ENCODE measurements at places on chromosomes 2 and 18.

DNA sequence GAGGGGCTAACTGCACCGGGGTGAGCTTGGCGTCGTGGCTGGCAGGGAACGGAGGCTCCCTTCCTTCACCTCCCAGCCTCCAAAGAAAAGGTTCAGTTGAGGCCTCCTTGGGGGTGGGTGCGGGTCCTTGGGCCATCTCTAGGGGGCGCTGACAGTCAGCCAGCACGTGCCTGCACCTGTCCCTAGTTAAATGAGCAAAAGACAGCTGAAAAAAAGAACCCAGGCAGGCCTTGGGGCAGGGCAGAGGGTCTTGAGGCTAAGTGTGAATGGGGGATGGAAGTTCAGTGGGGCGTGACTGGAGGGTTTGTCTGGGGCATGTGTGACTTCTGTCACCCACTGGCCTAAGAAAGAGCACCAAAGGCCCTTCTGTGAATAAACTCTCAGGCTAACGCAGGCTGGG, 56.4 kb downstream of the ZFP36L2 start:
- peak; percentile 60 for DNase-seq

- peak; percentile 78 for DNase-seq
Observed at GRCh38 chr2:197198890-197199289, 111.7 kb downstream of the ANKRD44 start.

GRCh38 chr2:79512442-79513401, at the start of gene CTNNA2:
Gene CTNNA2 (plus strand): TSS chr2:79513051.
- peak; percentile 5 for DNase-seq

DNA sequence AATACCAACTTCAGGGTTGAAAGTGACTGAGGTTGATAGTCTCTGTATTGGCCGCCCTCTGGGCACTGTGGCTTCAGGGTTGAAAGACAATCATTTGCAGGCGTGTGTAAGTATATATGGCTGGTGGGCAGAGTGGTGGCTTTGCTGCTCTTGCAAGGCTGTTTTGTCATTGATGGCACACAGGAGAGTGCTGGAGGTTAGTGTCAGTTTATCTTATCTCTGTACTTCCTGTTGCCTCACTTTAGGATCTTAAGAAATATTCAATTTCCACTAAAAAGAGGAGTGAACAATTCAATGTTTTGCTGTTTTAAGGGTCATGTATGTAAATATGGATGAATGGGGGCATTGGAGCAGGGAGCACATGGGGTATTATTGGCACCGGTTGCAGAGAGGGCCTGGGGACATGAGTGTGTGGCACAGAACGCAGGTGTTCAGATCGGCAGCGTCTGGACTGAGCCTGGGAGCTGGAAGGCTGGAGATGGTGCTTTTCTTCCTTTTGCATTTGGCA, 51.5 kb downstream of the NCK2 start:
- no peak for DNase-seq

DNA sequence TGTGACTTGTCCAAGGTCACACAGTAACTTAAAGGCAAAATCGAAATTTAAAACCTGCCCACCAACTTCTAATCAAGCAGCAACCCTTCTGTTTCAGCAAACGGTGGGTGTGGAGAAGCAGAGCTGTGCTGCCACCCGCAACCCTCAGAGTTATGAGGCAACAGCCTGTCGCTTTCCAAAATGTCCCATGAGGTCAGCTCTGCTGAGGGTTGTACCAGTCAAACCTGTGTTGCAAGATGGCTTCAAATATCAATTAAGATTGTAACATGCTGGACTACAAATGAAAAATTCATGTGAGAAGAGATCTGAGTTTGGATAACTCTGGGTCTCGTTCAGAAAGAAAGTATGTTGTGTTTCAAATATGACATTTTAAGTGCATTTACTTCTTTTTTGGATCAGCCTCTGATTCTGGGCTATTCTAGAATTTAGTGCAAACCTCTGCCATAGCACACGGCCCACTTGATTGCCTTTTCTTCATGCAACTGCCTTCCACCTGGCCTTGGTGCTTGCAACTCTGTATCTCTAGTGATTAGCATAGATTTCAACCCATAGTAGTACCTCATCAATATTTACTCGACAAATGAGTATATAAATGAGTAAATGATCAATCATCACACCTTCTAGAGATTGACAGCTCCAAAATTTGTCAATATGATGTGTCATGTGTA, 69.3 kb downstream of the TIMM21 start:
- no peak for DNase-seq

DNA sequence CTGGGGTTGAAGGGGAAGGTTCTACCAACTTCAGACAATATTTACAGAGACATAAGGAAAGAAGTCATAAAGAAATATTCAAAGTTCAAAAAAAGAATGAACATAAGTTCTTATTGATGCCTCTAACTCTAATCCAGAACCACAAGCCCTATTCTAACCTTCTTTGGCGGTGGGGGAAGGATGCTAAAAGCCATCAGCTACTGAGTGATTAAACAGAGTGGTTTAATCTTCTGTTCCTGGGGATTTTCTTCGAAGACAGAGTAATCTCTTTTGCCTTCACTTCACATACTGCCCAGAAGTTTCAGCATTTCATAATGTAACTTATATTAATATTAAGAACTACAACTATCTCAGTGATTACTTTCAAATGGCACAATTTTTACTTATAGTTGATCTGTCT, 51.2 kb upstream of the TXNDC2 start:
- DNase-seq: no peak

DNA sequence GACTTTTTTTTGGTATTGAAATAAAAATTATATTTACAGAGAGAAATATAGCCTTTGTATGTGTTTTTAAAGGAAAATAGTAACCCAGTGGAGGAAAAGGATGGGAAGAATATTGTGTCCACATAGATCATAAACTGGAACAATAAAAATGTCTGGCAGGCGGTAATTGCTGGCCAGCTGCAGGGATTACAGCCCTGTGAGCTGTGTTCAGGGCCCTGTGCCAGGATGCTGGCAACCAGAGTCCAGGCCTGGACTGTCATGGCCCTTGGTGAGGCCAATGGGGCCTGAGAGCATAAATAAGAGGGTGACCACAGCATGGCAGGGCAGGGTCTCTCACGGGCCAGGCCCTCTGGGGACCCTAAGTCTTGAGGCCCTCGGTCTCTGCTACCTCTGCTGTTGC, 171.2 kb downstream of the ACOXL start:
- DNase-seq: no peak

- no peak for DNase-seq
Observed at GRCh38 chr2:102028470-102028869, 36.7 kb downstream of the IL1R2 start.

GRCh38 chr2:179429060-179429471, 164.4 kb upstream of the SESTD1 start:
- DNase-seq: no peak

- no peak for DNase-seq
Observed at GRCh38 chr2:2805263-2805662, 474.2 kb upstream of the MYT1L start.

DNA sequence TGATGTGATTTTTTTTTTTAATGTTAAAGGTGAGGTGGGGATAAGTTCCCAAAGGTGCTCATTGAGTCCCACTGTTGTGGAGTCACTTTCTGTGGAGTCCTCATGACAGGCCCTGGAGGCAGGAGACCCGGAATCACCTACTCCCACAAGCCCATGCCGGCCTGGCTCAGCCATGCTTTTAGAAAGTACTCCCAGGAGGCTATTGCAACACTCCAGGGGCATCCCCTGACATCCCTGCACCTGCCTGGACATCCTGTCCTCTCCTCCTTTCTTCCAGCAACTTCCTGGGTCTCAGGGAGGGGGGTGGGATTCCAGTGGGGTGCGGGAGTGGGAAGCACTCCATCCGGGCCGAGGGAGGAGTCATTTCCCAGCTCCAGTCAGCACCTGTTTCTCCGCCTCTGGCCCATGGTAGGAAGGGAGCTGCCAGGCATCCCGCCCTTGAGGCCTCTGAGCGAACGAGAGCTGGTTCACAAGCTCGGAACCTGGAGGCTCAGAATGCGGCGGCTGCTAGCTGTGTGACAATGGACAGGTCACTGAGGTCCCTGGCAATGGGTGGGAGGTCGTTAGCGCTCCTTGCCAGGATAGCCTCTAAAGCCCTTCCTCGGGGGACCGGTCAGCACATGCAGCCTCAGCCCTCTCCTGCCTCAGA, 163.9 kb upstream of the ID2 start:
- DNase-seq: no peak

DNA sequence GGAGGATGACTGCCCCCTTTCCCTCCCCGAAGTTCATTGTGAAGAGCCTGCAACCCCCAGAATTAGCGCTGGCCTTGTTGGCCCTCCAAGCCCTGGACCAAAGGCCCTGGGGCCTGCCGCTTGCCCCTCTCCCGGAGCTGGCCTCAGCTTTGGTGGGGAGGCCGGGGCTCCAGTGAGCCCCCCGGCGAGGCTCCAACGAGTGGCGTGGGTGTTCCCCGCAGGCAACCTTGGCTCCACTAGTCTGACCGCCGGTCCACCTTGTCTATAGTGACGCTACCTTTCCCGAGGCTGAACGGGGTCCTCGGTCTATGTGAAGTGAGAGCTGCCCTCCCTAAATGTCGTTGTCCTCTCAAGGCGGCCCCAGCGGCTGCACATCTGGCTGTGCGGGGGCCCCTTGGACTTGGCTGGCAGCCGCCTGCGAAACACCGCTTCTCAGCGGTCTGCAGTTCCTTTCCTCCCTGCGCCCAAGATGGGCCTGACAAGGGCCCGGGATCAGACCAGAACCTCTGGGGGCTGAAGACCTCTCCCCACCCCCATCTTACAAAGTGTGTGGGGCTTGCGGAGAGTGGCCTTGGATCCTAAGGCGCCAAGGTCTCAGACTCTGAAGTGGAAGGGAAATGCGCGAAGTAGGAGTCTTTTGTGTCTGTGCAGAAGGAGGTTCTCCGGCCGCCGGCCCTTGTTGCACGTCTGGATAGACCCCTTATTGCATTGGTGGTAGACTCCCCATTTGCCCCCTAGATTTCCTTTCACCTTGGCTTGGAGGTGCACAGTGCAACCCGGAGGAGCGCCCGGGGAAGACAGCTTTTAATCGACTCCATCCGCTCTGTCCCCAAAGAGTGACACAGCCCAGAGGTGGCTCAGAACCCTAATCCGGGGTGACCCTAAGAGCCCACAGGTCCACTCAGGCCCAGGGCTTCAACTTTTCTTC, 3.9 kb upstream of the HOXD10 start:
- no peak for DNase-seq

DNA sequence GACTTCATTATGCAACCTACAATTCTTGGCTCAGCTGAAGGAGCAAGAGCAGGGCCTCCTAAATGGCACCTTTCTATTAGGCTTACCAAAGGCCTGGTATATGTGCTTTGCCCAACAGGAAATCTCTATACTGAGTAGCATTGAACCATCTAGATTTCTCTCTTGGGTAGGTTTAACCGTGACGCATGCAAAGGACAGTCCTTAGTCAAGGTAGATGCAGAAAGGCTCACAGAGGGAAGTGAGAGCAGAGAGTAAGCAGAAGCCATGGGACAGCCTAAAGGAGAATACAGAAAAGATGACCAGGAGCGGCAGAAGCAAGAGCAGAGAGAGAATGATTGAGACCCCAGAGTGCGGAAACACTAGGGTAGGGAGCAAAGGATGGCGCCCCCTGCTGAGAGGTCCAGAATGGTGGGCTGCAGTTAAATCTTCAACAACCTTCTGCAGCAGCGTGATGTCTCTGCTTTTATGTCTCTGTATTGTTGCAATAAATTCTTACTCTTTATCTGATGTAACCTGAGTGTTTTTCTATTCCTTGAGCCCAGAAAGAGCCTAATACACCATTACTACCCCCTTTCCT, 4.7 kb upstream of the OSBPL1A start:
- DNase-seq: no peak

- DNase-seq: no peak
Observed at GRCh38 chr2:223008956-223009355, 43.0 kb upstream of the KCNE4 start.

GRCh38 chr2:45396671-45397070, 214.4 kb downstream of the SRBD1 start:
- DNase-seq: no peak

DNA sequence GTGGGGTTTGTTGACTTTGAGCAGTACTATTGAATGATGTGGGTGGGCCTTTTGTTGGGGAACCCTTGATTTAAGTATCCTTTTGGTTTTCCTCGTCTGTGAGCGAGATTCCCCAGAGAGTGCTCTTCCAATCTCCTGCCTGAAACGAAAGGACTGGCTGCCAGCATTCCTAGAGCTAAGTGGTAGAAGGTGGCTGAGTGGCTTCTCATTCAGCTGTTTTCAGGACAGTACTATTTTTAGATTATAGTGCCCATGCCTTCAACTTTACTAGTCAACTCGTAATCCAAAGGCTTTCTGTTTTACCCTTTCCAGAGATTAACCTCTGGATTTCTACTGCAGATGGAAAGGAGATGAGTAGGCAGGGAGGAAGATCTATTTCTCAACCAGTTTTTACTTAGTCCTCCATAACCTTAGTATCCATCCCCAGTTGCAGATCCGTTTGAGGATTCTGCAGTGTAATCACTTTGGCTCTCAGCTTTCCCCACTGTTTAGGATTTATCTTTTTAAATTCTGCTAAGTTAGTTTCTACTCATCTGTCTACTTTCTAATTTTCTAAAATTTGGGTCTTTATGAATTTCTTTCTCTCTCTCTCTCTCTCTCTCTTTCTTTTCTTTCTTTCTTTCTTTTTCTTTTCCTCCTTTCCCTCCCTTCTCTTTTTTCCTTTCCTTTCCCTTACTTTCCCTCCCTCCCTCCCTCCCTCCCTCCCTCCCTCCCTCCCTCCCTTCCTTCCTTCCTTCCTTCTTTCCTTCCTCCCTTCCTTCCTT, 9.2 kb downstream of the SLC4A1AP start:
- DNase-seq: no peak

- no peak for DNase-seq
Observed at GRCh38 chr2:52859065-52859464, 908.5 kb upstream of the CHAC2 start.

DNA sequence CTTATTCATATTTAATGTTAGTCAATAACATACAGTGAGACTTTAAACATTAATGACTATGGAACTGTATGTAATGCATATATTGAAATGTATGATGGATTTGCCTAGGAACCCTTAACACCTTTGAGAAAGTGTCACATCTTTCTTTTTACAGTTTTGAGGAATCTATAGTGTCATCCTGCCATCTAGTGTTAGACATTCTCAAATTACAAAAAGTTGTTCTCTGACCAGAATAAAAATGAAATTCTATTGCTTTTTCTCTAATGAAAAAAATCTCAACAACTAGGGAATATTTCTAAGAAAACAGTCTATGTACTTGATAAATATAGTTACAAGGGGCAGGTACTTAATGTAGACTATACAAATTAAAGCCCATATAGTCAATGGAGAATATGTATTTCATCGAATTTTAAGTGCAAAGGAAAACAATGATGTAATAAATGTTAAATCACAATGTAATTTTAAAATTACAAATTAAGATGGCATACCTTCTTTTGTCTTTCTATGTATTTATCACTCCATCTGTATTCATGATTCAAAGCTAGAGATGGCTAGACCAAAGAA, 5.1 kb upstream of the CALCRL start:
- DNase-seq: no peak

- no peak for DNase-seq
Observed at GRCh38 chr18:67199993-67200617, 316.4 kb downstream of the DSEL start.

GRCh38 chr2:20186078-20186854, 38.7 kb downstream of the SDC1 start:
- DNase-seq: no peak
